ENCODE measurements at places on chromosomes 5 and 9.

DNA sequence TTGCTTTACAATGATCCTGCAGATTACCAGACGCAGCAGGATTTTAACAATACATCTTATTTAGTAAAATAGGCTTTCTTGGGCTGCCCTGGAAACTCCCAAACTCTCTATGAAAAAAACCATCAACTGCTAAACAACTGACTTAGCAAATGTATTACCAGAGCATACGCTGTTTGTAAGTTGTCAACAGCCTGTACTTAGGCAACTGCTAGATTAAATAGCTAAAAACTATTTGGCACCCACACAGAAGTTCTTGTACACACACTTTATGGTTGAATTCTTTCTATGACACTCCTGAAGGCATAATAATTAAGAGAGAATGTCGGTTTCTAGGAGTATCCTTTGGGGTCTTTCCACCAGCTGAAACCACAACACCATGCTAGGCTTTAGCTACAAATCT, 123.9 kb downstream of the FBXO38 start:
- H3K36me3 ChIP-seq: no peaks in the 10 kb centered on the region
- no peak overlapping the region for H3K27ac ChIP-seq
- H3K27me3 ChIP-seq: no peaks in the 10 kb centered on the region
- H3K4me1 ChIP-seq: no peaks in the 10 kb centered on the region
- H3K4me3 ChIP-seq: no peak overlapping the region
- no peak for DNase-seq

DNA sequence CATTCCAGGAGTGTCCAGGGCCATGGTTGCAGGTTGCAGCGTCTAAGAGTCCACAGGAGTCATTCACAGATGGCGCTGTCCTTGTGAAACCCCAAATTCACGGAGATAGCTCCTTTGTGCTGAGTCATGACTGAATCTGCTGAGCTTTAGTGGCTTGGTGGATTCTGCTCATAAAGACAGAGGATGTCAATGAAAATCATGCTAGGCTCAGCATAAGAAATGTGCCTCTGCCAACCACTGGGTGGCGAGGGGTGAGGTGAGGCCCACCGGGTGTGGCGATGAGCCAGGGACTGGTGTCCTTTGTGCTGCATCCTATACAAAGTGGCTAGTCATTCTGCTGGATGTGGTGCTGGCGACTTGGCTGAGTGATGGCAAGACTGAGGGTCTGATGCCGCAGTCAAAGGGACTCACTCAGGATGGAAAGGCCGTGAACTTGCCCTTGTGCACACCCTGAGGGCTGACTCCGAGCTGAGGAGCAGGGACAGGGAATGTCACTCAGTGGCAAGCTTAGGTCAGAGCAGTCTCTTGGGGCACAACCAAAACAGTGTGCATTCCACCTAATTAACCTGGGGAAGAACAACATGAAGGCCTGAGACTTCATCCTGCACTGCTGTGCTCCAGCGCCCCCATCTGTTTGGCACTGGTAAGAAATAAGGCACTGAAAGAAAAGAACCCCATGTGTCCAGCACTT, 71.5 kb downstream of the DAP start:
- H3K4me3 ChIP-seq: no peak overlapping the region
- H3K27ac ChIP-seq: no peak overlapping the region
- no peaks in the 10 kb centered on the region for H3K27me3 ChIP-seq
- peak; percentile 31 for DNase-seq
- peaks cover 2% of the 10 kb centered on the region for H3K4me1 ChIP-seq
- no peaks in the 10 kb centered on the region for H3K36me3 ChIP-seq

- no peak overlapping the region for H3K27ac ChIP-seq
- no peaks in the 10 kb centered on the region for H3K27me3 ChIP-seq
- no peaks in the 10 kb centered on the region for H3K4me1 ChIP-seq
- DNase-seq: no peak
- no peak overlapping the region for H3K4me3 ChIP-seq
Measured at GRCh38 chr5:13187186-13187585, 757.3 kb downstream of the DNAH5 start.

DNA sequence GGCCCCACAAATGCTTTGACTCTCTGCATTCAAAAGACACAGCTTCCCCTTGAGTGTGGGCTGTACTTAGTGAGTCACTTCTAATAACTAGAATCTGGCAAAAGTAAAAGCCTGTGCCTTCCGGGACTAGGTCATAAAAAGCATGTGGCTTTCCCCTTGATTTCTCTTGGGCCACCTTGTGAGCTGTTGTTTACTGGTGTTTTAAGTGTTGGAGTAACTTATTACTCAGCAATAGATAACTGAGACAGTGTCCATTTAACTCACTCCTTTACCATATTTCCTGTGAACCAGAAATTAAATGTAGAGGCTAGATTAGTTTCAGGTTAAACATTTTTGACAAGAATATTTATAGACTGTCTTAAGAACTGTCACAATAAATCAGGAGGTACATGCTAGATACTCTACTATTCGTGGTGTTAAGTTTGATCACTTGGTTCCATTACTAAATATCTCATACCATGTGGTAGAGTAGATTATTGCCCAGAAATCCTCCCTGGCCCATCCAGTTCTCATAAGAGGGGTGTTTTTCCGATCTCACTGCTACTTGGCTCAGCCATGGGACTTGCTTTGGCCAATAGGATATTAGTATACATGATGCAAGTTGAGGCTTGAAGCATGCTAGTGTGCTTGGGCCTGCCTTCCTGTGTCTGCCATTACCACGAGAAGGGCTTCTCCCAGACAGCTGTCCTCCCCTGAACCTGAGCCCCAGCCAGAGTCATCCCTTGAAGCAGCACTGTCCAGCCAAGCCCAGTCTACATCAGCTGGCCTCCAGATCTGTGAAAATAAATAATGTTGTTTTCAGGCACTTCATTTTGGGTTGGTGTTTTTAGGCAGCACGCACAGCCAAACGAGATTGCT, 10.4 kb upstream of the CMBL start:
- H3K36me3 ChIP-seq: no peaks in the 10 kb centered on the region
- H3K27me3 ChIP-seq: no peaks in the 10 kb centered on the region
- no peak for DNase-seq
- no peaks in the 10 kb centered on the region for H3K4me1 ChIP-seq

DNA sequence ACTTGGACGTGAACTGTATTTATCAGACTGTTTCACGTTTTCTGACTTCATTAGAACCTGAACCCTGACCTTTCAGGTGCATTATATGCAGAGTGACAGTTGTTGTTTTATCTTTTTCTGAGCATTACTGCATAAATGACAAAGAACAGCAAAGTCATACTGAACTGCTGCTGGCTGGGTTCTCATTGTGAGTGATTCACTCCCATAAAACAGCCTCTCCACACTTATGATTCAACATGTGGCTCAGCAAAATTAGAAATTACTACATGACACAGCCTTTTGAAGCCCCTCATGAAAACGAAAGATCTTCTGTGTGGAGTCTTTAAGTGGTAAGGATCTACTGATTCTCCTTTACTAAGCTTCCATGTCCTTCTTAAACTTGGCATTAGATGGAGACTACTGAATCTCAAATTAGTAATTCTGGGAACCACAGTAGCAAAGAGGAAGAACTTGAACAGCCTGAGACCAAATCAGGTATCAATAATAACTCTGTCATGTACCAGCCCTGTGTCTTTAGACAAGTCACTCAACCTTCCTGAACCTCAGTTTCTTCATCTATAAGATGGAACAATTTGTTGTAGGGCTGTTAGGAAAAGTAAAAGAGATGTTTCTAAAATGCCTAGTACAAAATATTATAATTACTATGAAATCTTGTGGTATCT, 172.3 kb upstream of the GNA14 start:
- no peaks in the 10 kb centered on the region for H3K36me3 ChIP-seq
- no peaks in the 10 kb centered on the region for H3K27me3 ChIP-seq
- no peaks in the 10 kb centered on the region for H3K4me1 ChIP-seq
- DNase-seq: no peak
- no peak overlapping the region for H3K27ac ChIP-seq

DNA sequence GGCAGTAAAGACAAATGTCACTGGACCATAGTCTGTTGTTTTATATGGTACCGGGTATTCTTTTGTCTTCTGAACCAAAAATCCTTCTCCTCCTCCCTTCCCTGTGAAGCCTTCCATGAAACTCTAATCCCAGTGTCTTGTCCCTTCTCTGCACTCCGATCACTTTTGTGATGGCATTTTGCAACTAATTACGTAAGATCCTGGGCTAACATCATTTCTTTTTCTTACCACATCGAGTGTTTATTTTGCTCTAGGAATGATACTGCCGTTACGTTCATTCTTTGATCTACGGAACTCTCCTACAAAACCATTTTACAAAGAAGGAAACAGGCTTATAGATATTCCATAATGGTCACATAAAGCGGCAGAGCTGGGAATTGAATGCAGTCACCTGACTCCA, 33.7 kb downstream of the SNX18 start:
- H3K36me3 ChIP-seq: no peaks in the 10 kb centered on the region
- no peaks in the 10 kb centered on the region for H3K4me1 ChIP-seq
- no peaks in the 10 kb centered on the region for H3K27me3 ChIP-seq
- no peak overlapping the region for H3K27ac ChIP-seq
- DNase-seq: no peak
- no peak overlapping the region for H3K4me3 ChIP-seq
